ENCODE measurements at places on chromosomes 2 and 18.

DNA sequence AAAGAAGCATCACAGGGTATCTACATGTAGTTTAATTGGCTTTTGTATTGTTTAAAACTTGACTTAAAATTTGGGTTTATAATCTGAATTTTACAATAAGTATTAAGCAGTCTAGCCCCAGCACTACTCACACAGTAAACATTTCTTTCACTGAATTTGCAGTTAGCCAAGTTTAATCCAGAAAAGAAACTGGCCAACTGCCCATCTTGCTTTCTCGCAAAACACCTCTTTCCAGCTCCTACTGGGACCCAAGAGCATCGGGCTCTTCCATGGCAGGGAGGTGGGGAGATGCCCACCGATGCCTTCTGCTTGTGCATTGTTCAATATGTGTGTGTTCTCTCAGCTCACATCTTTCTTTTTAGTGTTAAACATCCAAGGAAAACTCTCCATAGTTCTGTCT, 212.8 kb upstream of the BOD1L2 start:
- DNase-seq: no peak

DNA sequence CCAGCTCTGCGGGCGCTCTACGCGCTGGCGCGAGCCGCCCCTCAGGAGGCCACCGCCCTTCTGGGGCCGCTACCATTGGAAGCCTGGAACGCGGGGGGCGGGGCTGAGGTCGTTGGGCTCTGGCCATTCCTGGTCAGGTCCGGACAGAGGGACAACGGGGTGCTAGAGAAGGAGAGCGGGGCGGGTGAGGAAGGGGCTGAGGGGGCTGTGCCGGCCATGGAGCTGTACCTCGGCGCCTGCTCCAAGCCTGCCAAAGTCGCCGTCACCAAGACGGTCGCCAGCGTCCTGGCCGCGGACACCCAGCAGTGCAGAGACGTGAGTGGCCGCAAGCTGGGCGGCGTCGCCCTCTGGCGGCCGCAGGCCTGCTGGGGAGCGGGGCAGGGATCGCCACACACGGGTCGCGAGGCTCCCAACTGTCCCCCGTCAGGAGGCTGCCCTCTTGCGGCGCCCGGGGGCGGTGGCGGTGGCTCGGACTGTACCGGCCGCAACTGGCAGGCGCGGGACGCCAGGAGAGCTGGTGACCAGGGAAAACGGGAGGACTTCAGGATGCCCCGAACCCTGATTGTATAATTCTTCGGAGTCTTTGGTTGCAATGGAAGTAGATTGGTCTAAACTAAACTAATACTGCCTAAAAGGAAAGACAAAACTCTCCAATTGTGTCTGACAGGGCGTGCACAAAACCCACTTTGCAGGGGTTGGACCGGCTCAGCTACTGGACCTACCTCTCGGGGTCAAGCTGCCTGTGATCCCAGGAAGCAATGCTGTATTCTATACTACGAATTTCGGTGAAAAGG, at the start of gene FSIP2:
Gene FSIP2, plus strand, starts transcription at position 126 of the 794 bp plus-strand sequence. Its CDS starts 91 bp downstream, at position 217.
- DNase-seq: no peak

- DNase-seq: no peak
These were observed 121.8 kb downstream of the NCK2 start for GRCh38 chr2:105866216-105867185.

GRCh38 chr2:70942396-70943204, 6.9 kb downstream of the ATP6V1B1 start:
- no peak for DNase-seq

DNA sequence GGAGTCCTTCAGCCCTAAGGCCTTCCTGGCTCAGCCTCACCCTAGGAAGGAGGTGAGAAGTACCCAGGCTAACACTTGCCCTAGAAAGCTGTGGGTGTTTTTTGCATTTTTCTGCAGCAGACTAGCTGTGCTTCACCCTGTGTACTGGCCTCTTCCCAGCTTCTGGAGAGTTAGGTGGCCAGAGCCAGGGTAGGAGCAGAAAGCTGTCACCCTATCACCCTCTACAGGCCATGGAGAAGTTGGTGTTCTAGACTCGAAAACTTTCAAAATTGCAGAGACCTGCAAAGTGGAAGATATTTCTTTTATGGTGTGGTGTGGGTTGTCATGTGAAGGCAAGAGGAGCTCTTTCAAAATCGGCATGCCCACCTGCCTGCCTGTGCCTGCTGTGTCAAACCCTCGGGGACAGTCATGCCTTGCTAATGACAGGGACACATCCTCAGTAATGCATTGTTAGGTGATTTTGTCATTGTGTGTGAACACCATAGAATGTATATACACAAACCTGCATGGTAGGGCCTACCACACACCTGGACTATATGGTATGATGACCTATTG, 29.8 kb downstream of the EHD3 start:
- DNase-seq: no peak

DNA sequence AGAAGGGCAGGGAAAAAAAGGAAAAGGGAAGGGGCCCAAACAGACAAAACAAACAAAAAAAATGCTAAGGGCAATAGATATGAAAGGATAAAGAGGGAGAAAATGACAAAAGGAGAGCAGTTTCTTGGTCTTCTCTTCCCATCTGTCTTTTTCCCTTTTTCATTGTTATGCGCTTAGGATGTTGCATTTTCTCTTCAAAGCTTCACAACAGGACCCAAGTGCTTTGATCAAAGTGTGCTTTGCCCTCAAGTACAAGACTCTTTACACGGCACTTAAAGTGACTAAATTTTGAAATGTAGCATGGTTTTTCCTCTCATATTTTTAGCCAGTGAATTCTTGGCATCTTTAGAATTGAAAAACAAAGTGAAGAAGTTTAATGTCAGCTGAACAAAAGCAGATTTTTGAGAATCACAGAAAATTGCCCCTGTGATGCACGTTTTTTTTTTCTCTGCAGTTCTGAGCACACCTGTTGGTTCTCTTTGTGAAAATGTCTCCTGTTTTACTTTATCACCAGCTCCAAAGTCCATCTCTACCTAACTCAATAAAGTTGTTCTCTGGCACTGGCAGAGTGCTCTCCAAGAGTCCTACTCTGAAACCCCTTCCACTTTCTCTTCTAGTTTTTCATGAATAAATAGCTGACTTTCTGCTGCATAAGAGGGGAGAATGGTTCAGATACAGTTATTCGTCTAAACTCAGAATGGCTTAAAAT, 126.6 kb downstream of the KCNH7 start:
- DNase-seq: no peak

- no peak for DNase-seq
These were observed 105.6 kb downstream of the CRIM1 start for GRCh38 chr2:36461039-36461681.

DNA sequence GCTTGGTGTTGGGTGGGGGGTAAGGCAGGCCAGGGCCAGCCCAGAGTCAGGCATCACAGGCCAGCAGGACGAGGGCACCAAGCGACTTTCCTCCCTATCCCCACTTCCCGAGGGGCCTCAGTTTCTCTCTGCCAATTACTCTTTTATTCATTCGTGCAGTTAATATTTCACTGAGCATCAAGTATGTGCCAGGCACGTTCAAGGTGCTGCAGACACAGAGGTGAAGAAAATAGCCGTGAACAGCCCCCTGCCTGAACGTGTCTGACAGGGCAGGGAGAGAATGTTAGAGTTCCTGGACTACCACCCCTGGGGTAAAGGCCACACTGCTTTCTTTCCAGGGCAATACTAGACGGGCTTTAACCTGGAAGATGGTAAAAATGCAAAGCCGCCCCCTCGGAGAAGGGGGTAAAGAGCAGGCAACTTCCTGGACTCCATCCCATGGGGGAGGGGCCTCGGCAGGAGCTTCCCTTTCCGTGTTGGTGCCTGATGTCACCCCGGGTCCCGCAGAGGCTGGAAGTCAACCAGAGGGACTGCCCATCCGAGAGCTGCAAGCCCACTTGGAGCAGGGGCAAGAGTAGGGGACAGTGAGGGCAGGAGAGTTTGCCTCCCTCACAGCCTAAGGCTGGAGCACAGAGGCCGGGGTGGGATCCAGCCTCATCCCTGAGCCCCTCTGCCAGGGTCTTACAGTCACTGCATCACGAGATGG, 47.1 kb downstream of the CENPO start:
- DNase-seq: no peak

DNA sequence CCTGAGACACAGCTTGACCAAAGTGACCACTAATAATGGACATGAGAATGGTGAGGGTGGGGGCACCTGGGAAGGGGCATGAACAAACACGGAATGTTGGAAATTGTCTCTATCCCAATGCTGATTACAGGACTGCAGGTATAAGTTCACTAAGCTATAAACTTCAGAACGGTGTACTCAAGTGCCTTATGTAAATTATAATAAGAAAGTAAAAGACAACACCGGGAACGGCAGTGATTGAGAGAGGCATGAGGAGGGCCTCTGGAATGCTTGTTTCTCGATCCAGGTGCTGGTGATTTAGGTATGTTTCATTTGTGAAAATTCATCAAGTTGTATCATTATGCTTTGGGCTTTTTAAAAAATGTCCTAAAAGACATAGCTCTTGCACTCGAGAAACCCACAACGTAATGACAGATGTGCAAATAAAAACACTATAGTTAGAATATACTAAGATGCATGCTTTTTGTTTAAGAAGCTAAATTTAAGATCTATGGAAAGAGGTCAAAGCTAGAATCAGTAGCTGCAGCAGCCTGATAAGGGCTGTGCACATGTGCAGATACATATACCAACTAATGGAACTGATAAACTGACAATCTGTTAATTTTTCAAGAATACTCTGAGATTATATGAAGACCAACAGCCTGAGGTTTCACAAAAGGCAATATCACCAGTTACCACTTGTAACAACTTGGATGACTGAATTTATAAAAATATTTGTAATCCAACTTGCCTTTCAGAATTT, 7.6 kb downstream of the HIBCH start:
- no peak for DNase-seq

GRCh38 chr18:3923750-3924149, 473.8 kb downstream of the TGIF1 start:
- DNase-seq: no peak

GRCh38 chr2:191866675-191867506, 20.0 kb upstream of the CAVIN2 start:
- DNase-seq: no peak

DNA sequence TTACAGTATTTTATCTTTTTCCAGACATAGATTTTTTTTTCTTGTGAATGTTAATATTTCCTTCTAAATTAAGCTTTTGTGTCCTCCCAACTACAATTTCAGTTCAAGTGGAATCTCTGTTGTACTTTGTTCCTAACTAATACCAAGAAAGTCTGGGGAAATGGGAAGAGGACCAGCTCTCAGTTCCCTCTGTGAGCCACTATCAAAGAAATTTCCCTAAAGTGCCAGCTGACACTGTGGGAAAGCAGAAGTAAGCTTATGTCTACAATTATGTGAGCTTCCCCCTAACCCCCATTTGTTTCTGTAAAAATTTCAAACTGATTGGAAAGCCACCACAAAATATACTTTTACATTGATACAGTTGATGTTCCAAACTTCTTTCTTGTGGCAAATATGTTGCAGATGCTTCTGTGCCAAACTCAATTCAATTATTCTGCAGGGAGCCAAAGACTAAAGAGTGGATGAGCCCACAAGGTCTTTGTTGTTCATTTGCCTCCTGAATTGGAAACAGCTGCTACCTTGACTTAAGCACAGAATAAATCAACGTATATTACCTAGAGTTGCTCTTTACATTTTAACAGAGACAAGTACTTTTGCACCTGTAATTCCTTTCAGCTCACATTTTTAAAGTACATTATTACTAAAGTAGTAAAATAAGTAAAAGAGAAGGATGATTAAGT, 306.6 kb downstream of the PTH2R start:
- no peak for DNase-seq

GRCh38 chr18:68376926-68377325, 338.0 kb downstream of the TMX3 start:
- no peak for DNase-seq

- DNase-seq: no peak
These were observed 205.0 kb upstream of the ZNF521 start for GRCh38 chr18:25557011-25557410.

DNA sequence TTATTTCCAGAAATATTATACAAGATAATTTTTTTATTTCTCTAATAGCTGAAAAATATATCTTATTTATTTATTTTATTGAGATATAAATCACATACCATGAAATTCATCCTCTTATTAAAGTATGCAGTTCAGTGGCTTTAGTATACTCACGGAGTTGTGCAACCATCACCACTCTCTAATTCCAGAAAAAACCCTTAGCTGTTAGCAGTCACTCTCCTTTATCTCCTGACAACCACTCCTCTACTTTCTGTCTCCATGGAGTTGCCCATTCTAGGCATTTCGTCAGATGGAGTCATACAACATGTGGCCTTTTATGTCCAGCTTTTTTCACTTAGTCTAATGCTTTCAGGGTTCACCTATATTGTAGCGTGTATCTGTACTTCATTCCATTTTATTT, 66.5 kb downstream of the TCF7L1 start:
- DNase-seq: no peak

- DNase-seq: no peak
These were observed 850.4 kb upstream of the FSHR start for GRCh38 chr2:50004667-50005066.

DNA sequence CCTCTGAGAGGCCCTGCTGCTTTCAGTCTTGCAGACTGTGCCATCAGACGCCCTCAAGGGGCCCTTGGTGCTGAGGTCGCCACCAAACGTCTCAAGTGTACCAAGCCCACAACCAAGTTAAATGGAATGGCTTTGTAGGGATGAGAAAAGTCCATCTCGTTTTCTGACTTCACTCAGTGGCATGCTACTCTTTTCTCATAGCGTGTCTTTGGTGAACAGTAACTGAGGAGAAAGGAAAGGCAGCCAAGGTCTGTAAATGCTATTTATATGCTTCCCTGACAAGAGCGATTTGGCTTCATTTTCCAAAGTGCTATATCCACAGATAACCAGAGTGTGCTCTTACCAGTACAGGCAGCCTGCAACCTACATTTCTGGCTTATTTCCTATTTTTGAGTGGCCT, 123.0 kb downstream of the MTX2 start:
- DNase-seq: no peak

DNA sequence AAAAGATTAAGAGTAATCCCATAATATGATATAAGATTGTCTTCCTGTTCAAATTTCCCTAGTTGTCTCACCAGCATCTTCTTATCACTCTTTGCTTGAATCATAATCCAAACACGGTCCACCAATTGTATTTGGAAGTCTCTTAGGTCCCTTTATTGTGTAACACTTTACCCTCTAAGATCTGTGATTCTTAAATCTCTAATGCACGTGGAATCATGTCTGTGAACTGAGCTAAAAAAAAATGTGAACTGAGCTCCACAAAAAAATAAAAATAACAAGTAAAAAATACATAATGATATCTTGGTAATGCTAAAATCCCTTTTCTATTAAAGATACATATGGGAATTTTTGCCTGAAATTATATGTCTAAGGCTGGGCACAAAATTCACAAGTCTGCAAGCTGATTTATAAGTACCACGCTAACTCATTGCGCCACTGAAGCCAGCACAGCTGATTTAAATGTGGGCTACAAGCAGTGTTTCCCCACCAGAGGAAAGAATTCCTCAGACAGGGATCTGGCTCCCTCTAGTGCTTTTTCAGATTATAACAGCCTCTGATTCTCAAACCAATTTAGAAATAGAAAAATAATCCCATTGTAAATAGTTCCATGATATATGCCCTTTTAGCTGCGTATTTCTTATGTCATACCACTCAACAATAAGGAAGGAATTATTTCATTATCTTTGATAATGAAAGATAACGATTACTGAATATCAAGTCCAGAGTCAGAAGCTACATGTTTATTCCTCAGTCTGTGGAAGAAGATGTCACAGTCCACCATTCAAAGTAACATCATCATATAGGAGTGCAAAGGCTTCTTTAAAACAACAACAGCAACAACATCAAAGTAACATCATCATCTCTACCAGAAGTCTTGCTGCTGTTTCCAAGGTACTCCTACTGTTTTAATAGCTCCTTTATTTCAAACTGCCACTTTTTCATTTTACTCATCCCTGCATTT, 22.9 kb downstream of the RBM43 start:
- DNase-seq: no peak

GRCh38 chr2:196510246-196510645, 129.3 kb upstream of the CCDC150 start:
- DNase-seq: no peak

- DNase-seq: no peak
These were observed 38.3 kb downstream of the MRPL33 start for GRCh38 chr2:27809761-27810241.

Measured in substantia nigra (tissue), 51 donors.